ENCODE measurements at places on chromosomes 13 and 19.

GRCh38 chr13:98237331-98237730 is 60.3 kb upstream of the RNF113B start:
- DNase-seq, result no peak

DNA sequence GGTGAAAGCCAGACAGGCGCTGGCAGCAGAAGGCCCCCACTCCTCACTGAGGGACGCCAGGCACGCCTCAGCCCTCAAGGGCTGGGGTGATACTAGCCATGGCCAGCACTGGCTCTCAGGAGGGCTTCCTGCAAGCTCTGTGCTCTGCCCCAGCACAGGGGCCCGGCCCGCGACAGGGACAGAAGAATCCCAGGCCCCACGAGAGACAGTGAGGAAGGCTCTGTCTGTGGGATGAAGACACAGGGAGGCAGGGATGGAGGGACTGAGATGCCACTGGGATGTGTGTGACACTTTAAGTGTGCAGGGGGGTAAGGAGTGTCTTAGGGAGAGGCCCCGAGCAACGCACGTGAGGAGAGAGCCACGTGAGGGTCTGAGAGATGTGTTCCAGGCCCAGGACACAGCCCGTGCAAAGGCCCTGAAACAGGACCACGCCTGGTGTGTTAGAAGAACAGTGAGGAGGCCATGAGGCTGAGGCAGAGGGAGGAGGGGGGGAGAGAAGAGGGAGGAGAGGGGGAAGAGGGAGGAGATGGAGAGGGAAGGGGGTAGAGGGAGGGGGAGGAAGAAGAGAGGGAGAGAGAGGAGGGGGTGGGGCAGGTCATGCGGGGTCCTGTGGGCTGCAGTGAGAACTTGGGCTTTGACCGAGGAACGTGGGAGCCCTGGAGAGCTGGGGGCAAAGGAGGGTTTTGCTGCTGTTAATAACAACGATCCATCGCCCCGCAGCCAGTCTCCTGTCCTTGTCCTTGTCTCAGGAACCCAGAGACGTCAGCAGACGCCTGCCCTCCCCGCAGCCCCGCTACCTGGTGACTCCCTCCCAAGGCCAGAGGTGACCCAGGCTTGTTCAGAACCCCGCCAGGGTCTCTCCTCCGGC is 7.2 kb downstream of the RPL36 start:
- DNase-seq, result no peak

GRCh38 chr13:32976056-32976805 is 40.0 kb upstream of the KL start:
- DNase-seq, result no peak

GRCh38 chr13:79782541-79783205 is 301.7 kb downstream of the NDFIP2 start:
- no peak for DNase-seq

- DNase-seq, result no peak
Observed at GRCh38 chr13:61255040-61255796, 160.4 kb downstream of the PCDH20 start.

- no peak for DNase-seq
Observed at GRCh38 chr19:50723735-50724521, 764 bp downstream of the CLEC11A start.

DNA sequence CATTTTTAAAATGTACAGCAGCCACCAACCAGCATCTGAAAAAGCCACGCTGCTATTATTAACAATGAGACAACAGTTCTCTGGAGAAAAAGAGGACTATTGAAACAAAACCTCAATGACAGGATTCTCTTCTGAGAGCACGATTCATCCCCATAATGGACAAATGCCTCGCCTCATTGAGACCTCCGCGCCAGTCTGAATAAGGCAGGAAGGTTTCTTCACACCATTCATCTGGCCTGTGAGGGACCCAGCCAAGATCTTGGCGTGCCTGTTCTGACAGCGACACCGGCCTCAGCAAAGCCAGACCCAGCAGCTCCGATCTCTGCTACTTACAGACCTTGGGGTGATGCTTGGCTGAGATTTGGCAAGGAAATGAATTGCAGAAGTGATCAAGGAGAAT is 14.8 kb downstream of the SMIM7 start:
- DNase-seq, result no peak

DNA sequence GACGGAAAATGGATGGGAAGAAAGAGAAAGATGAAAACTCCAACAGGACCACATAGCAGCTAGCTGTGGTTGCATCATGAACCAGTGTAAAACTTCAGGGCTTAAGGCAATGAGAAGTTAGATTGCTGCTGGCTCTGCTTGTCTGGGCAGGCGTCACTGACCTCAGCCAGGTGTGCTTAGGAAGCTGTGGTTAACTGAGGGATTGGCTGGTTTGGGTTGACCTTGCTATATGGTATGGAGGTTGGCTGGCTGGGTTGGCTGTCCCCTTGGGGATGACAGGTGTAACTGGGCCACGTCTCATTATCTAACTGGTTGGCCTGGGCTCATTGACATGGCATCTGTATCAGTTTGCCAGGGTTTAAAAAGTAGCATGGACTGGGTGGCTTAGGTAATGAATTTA is 40.9 kb downstream of the NLRP4 start:
- DNase-seq, result no peak

- DNase-seq, result no peak
Observed at GRCh38 chr13:105655046-105655445, 880.4 kb downstream of the EFNB2 start.

DNA sequence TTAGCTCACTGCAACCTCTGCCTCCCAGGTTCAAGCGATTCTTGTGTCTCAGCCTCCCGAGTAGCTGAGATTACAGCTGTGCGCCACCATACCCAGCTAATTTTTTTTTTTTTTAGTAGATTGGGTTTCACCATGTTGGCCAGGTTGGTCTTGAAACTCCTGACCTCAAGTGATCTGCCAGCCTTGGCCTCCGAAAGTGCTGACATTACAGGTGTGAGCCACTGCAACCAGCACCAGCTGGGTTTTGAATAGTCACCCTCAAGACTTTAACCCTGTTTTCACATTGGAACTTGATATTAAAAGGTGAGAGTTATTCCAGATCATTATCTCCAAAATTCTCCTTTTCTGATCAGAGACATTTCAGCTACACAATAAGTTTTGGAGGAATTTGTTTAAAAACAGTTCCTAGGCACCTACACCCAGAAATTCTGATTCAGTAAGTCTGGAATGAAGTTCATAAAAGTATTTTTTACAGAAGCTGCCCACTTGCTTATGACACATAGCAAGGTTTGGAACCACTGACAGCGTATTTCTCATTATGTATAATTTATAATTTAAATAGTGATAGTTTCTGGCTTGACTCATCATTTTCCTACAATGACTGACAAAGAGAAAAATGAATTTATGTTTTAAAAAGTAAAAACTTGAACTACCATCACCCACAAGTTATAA is 417.3 kb downstream of the DIAPH3 start:
- no peak for DNase-seq

DNA sequence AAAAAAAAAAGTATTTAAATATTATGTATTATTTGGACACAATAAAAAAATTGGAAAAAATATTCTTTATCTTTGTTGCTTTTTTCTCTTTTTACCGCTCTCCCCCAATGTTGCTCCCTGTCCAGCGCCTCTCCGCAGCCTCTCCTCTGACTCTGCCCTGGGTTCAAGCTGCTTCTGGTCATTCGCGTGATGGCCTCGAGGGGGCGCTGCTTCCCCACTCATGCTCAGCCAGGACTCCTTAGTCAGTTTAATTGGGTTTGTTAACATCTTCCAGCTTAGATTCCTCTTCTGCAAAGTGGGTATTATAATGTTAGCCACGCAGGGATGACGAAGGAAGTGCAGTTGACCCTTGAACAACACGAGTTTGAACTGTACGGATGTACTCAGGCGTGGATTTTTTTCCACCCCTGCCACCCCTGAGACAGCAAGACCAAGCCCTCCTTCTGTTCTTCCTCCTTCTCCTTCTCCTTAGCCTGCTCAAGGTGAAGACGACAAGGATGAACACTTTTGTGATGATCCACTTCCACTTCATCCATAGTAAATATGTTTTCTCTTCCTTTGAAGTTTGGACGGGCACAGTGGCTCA is 4.9 kb upstream of the NWD1 start:
- peak; percentile 52 for DNase-seq

DNA sequence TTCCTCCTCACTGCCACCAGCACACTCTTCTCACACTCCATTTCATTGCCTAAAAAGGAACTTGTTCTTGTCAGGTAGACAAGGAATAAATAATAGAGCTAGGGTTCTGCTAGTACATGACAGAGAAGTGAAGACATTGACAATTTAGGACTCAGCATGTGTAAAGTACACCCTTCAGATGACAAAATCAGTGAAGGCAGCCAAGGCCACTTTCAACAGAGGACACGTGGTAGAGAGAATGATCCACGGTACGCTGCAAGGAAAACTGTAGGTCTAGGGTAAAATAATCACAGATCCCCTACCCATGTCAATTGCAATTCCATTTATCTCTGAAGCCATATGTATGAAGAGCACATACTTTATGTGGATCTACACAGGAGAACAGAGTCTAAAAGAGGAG is 7.2 kb upstream of the SPATA13 start:
- DNase-seq, result no peak

DNA sequence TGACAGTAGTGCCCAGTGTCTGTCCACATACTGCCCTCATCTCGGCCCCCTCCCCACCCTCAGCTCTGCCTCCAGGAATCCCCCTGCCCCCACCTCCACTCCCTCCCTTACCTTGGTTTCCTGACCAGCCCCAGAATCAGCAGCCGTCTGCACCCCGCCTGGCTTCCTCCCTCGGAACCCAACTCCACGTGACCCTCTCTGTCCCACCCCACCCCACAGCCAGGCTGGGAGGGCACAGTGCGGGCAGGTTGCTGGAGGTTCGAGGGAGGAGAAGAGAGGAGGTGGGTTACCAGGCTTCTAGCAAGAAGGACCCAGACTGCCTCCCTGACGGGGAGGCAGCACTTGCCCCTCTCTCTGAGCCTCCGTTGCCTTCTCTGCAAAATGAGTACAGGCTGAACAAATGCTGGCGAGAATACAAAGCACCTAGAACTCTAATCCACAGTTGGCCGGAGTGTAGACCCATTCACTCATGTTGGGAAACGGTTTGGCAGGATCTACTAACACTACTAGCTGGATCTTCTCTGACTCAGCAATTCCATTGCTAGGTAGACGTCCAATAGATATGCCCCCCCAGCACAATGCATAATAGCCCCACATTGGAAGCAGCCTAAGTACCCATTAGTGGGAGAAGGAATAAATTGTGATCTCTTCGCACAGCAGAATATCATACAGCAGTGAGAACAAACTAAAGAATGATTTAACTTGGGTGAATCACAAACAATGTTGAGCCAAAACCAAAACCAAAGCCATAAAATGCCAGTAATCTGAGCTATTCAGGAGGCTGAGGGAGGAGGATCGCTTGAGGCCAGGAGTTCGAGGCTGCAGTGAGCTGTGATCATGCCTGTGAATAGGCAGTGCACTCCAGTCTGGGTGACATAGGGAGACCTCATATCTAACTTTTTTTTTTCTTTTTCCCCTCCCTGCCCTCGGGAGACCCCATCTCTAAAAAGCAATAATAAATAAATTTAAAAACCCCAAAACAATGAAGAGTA is at the start of gene RASAL3:
Gene RASAL3, minus strand, starts transcription at position 151 of the 992 bp plus-strand sequence. CDS start 186 bp downstream, outside the sequence.
- DNase-seq, result no peak

DNA sequence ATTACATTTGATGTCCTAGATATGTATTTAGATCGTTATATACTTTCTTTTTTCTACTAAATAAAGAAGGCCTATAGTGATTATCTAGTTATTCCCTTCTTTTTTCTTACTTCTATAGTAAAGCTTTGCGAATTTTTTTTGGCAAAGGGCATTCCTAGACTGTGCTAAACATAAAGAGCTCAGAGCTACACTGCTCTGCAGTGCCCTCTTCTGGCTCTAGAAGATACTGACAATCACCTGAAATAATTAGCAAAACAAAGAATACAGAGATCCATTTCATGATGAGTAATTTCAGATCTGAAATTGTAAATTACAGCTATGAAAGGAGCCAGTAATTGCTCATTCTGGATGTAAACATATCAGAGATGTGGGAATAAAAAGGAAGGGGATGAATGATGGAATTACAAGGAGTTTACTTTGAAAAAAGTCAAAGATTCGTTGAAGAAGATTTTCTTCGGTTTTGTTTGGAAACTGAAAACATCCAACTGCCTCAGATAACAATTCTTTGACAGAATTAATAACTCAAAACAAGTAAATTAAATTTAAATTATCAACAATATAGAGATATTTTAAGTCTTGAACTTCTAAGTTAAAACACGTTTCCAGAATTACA is 288.5 kb downstream of the NALCN start:
- peak; percentile 5 for DNase-seq

GRCh38 chr13:79528759-79529191 is 47.8 kb downstream of the NDFIP2 start:
- no peak for DNase-seq

GRCh38 chr19:20294181-20294580 is 127.2 kb downstream of the ZNF486 start:
- DNase-seq, result no peak

DNA sequence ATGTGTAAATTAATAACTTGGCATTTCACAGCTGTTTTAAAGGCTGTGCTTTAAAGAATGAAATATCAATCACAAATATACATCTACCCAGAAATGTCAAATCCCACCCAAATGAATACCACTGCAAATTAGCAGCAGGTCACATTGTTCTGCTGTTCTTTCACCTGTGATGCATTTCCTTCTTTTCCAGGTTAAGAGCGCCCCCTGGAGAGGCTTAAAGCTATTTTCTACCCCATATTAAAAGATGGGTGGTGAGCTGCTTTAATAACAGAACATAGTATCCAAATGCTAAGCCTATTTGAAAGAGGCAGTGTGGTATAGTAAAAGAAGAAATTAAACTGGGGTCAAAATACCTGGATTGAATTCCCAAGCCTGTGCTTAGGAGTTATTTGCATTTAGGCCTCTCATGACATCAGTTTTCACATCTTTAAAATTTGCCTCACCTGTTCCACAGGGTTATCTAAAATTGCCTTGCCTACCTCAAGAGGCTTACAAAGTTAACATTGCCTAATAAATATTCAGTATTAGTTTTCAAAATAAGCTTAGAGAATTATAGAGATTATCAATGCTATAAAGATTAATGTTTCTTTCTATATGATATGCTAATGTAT is 396.9 kb upstream of the SLITRK5 start:
- peak; percentile 7 for DNase-seq

- no peak for DNase-seq
Observed at GRCh38 chr13:28743499-28744083, 24.8 kb upstream of the SLC46A3 start.

DNA sequence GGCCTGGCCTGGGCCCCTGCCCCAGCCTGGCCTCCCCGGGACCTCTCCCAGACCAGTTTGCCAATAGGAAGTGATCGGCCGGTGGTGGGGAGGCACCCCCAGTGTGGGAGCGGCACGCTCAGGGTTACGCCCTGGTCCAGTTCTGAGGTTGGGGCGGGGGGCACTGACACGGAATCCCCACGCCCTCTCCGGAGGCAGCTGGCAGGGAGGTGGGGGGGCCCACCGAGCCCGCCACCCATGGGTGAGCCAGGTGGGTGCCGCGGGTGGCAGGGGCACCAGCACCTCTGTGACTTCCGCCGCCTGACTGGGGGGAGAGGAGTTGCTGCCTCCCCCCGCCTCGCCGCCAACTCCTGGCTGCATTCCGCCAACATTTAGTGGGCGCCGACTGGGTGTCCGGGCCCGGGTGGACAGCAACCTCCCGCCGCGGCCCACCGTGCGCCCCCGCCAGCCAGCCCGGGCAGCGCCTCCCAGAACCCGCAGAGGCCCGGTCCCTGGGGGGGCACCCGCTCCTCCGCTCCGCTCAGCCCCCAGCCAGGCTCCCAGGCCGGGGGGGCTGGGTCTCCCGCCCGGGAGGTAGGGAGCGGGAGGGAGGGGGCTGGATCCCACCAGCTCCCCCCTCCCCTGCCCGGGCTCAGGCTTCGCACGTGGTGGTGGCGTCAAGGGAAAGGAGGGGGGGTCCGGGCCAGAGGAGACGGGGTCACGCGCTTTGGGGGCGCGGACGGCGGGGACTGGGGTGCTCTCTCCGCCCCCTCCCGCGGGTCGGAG is 2.0 kb downstream of the ZBTB7A start:
- DNase-seq, result peak; percentile 50

- DNase-seq, result no peak
Observed at GRCh38 chr13:80884056-80884785, 543.3 kb upstream of the SPRY2 start.

Data from hematopoietic multipotent progenitor cell treated with erythropoietin and hydrocortisone succinate and interleukin-3 and kit ligand, for 17 days (in vitro differentiated cells).